ENCODE measurements at places on chromosomes 3 and 15.

DNA sequence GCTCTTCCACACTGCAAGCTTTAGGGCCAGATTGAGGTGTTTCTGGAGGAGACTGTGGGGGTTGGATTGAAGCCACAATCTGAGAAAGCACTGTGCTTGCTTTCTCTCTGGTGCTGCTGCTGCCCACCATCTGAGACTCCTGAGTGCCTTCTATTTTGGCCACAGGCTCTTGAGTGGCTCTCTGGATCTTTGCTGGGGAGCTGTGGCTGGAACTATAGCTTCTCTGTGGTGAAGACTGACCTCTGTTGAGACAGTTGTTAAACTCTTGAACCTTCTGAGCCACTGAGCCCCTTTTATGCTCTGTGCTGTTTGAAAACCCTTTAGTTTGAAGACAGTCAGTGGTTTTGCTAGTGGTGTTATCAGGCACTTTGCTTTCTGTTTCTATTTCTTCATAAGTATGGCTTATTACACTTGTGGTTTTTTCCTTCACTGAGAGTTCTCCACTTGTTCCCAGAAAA, 108.7 kb upstream of the TSPAN3 start:
- DNase-seq, result peak; percentile 86

DNA sequence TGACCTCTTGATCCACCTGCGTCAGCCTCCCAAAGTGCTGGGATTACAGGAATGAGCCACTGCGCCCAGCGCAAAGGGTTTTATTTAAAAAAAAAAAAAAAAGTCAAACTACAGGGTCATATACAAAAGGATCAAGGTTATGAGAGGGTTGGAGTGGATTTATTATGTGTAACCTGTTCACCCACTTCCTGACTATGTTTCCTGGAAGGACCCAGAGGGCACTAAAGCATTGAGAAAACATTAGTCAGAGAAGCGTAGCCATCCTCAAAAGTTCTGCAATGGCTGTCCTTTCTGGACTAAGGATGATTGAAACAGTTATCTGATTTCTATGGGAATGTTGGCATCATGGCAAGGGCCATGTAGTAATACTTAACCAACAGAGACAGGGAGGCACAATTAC, 7.3 kb upstream of the SCAPER start:
- DNase-seq, result no peak

- no peak for DNase-seq
Observed at GRCh38 chr15:55587321-55588069, 650 bp downstream of the PYGO1 start.

DNA sequence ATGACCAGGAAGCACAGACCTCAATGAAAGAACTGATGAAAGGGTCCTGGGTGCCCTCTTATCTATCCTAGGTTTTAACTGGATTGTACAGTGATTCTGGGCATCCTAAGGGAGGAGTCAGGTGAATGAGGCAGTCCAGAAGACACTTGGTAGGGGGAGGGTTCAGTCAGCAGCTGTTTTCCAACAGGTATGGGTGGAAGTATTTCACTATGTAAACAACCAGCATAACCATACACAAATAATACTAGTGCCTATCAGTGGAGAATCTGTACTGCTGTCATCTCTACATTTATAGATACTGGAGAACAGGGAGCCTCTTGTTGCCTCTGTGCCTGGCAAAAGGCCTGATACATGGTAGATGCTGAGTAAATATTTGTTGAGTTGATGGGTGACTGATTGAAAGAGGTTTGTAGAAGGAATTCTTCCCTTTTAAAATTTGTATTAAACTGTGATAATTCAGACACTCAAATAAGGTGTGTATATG, 328.5 kb downstream of the RBMS3 start:
- no peak for DNase-seq

DNA sequence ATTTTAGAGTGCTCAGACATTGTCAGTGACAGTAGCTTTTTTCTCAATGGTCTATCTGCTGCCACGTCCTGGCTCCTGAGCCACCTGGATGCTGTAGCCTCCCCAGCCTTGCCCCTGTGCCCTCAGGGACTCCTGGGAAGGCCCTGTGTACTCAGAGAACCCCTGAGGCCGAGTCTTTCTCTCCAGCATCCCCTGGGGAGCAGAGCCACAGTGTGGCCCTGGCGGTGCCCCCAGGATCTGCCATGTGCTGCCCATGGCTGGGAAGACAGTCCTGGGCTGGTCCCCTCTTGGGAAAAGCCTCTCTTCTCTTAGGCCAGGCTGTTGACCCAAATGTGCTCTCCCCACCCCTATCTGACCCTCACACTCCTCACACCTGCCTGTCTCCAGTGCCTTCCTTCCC, 5.0 kb downstream of the MYD88 start:
- DNase-seq, result no peak

DNA sequence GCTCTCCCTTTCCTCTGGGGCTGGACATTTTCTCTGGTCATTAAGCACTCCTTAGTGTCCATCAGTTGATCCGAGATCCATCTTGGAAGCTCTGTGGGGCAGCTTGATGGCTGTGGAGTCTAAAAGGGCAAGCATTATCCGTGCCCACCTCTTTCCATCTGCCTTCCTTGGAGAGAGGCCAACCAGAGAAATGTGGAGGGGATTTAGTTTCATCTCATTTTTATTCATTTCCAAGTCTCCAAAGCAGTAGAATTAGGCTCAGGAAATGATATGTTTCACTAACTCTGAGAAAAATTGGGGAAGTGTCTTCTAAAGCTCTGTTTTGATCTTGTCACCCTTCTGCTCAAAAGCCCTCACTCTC, 95.9 kb upstream of the KLHL25 start:
- DNase-seq, result peak; percentile 21

GRCh38 chr15:27683121-27683520, 416.0 kb downstream of the OCA2 start:
- DNase-seq, result no peak

- no peak for DNase-seq
Observed at GRCh38 chr3:71903112-71903495, 118.2 kb upstream of the PROK2 start.

DNA sequence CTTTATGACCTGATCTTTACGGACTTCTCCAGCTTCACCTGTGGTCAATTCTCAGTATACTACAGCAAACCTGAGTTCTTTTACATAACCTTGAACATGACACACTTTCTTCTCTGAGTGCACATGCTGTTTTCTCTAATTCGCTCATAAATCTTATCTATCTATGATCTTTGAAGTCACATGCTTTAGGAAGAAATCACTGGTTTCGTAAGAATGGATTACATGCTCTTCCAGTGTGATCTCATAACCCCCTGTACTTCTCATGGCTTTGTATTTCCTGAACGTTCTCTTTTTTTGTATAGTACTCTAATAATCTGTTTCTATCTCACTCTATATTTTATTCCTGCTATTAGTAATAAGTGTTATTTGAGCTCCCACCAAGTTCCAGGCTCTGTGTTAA, 1165.2 kb downstream of the TBL1XR1 start:
- no peak for DNase-seq

DNA sequence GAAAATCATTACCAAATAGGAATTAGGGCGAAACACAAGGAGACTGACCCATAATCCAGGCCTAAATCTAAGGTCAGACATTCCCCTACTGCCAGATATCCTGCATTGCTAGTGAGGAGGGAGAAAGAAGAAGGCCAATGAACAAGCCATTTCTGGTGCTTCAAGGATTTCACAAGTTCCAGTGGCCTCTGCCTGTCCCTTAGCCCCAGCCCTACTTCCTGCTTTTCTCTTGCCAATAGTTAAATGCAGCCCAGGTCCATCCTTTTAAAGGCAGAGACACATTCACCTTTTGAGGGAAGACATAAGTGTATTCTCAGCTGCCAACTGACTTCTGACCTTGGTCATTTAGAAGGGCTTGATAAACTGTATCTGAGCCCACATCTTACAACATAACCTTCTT, 135.8 kb downstream of the ZNF621 start:
- peak; percentile 63 for DNase-seq

GRCh38 chr3:20056725-20057611, 16.7 kb downstream of the KAT2B start:
- no peak for DNase-seq

DNA sequence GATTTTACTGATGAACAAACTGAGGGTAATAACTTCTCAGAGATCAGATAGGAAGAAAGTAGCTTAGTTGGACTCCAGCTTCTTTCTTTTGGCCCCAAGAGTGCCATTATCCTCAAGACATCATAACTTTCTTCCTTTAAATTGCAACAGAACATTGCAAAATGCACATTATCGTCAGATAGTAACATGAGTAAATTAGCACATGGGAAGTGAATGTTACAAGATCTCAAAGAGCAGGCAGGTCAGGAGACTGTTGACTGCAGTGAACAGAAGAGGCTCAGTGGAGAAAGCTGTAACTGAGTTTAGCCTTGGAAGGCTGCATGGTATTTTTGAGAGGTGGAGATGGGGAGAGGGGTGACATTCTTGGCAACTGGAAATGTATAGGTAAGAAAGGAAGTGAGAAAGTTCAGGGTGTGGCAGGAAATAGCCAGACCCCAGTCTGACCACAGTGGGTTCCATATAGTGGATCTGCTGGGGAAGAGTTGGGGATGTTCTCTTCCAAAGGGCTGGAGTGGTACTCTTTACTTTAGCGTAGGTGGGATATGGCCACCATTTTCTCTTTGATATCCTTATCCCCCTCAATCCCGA, 307.7 kb downstream of the RPLP1 start:
- peak; percentile 88 for DNase-seq

DNA sequence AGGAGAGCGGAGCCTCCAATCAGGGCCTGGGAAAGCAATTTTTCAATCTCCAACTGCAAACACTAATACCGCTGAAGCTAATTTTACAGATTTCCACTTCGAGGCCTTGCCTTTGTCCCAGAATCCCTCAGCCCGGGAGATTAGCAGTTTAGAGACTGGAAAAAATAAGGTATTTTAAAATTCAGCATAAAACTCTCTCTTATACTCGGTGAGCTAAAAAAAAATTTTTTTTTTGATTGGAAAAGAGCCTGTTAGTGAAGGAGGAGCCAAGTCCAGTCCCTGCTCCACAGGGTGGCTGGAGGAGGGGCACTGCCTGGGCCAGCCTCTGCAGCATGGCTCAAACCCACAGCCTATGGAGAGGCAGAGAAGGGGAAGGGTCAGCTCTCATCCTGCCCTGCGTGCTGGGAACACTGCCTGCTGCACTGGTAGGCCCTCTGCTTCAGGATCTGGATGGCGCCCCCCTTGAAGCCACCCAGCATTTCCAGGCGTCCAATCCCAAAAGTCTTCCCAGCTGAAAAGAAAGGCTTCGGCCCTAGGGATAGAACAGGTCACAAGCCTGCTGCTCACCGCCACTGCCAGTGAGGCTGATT, 48.9 kb downstream of the CACNA2D2 start:
- DNase-seq, result no peak

DNA sequence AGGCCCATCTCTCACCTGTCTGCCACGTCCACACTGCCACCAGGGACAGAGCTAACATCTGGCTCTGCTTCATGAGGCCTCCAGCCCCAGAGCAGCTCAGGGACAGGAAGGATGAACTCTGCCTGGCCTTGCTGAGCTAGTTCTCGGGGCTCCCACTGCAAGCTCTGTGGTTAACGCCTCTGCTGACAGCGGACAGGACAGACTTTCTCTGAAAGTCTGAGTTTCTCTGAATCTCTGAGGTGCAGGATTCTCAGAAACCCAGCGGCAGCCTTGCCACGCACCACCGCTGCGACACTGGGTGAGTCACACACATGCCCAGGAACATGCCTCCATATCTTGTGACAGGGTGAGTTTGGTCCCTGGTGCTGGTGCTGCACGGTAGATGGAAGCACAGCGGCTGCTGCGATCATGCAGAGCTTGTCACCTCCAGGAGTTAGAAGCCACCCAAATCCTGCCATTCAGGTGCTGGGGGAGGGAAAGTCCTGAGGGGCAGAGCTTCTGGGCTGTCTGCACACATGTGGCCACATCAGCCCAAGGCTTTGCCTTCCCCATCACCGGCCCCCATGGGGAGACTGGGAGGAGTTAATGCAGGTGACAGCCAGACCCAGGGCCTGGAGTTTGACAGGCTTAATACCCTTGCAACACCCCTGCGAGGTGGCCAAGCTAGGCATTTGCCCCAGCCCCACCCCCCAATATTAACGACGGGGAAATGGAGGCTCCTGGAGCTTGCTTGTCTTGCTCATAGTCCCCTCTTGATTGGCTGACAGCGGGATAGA, 267.0 kb downstream of the PLCL2 start:
- DNase-seq, result peak; percentile 98

GRCh38 chr3:3071136-3071535, 39.0 kb downstream of the IL5RA start:
- DNase-seq, result no peak

DNA sequence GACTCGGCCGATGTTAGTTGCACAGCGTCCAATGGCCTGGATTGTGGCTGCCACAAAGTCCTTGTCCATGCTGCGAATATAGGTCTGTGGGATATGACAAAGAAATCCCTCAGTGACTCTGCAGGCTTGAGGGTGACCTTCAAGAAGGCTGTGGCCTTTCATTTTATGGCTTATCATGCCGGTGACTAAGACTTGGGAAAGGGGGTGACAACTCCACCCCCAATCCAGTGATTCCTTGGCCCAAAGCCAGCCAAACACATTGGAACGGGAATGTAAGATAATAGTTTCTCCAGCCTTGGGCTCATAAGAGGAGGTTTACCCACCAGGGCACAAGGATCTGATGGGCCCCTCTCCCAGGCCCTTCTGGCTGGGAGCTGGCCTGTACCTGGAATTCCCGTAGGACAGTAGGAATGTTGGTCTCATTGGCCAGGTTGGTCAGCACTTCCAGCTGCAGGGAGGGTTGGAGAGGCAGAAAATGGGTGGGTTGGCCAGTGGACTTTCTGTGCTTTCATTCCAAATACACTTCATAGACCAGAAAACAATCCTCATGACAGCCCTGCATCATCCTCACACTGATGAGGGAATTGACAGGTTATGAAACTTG, 30.7 kb upstream of the CPEB1 start:
- DNase-seq, result no peak

GRCh38 chr15:78077053-78077870, at the start of gene TBC1D2B:
Gene TBC1D2B, minus strand, starts transcription at chr15:78077711. Its CDS starts 59 bp downstream, at chr15:78077652.
- peak; percentile 12 for DNase-seq

- peak; percentile 51 for DNase-seq
Observed at GRCh38 chr15:90872486-90873184, 4.2 kb downstream of the FURIN start.

GRCh38 chr3:20352546-20353179, 166.7 kb upstream of the SGO1 start:
- DNase-seq, result peak; percentile 79

DNA sequence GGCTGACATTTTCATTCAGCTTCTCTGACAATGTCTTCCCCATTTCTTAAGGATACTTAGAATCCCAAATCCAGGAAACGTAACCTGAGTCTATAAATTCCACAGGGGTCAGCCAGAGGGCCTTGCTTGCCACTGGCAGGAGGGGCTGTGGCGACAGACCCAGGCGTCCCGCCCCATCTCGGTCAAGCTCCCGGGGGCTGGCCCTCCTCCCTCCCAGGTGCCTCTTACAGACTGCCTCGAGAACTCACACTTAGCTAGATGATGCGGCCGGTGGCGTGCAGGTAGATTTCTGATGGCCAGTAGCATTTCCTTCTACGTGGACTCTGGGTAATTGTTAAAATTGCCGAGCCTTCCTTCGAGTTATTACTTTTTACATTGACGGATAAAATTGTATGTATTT, 172.5 kb downstream of the NSMCE3 start:
- DNase-seq, result no peak

DNA sequence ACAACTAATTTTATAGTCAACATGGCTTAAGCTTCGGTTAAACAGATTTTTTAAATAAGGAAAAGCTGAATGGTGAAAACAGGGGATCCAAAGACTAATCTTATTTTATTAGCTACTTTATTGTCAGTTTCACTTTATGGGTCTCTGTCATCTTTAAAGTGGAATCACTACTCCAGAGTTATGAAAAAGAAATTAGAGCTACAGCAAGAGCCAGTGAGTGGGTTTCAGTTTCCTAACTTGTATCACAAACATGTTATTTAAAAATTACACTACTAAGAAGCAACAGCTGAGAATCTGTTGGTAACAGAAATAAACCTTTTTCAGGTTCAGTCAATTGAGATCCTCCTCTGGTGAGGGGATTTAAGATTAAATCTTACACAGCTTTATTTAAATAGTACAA, 10.0 kb downstream of the PHC3 start:
- DNase-seq, result no peak
